ENCODE measurements at places on chromosomes 12 and 14. TPM values are rescaled to one million over a fixed set of nuclear protein-coding genes. Genes with fewer than 3 reads are reported as not detected.

- H3K4me1 ChIP-seq = no peaks in the 10 kb centered on the region
- no peak overlapping the region for H3K4me3 ChIP-seq
- H3K36me3 ChIP-seq = no peaks in the 10 kb centered on the region
- peaks cover 3% of the 10 kb centered on the region for H3K27me3 ChIP-seq
These were observed 10.2 kb upstream of the EDDM3B start for GRCh38 chr14:20757965-20758364.

DNA sequence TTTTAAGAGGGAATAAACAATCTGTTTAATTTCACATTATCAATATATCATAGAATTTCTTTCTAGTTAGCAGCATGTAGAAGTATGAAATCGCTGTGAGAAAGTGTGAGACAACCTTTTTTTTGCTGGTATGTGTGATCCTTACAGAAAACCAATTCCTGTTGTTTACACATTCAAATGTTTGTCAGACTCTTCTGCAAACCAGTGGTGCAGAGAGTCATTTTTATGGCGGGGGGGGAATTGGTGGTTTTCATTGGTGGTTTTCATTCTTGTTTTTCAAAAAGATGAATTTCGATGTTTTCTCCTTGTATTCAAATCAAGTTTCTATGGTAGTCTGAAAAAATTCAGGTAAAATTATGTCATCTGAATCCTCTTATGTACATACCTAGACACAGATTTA is 57.8 kb downstream of the SLC25A21 start:
- no peaks in the 10 kb centered on the region for H3K36me3 ChIP-seq
- H3K4me3 ChIP-seq = no peak overlapping the region
- no peak for DNase-seq
- no peaks in the 10 kb centered on the region for H3K27me3 ChIP-seq
- no peaks in the 10 kb centered on the region for H3K4me1 ChIP-seq

DNA sequence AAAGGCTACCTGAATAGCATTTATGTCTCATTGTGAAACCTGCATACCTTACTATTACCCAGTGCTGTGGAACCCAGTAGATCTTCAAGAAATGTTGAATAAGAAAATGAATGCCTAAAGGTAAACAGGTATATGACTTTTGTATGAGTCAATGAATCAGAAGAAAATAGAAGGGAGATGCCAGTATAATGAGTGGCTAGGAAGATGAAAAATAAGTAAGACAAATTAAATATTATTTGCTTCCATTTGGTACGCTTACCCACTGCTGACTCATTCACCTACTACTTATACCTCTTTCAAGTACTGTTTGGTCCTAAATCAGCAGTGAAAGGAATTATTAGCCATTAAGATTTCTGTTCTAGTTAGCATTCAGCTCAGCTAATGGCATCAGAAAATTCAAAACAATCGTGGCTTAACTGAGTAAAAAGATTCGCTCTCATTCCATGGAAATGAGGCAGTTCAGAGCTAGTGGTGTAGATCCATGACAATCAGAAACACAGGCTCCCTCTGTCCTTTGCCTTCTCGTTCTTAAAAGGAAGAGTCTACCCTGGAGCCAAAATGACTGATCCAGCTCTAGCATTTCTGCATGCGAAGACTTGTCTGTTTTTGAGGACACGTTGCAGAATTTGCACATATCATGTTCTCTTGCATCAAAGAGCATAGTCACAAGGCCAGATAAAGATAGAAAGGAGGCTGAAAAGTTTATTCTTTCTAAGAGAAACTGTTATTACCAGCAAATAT is 705.8 kb upstream of the USP15 start:
- DNase-seq = no peak
- no peaks in the 10 kb centered on the region for H3K36me3 ChIP-seq
- no peak overlapping the region for H3K27ac ChIP-seq
- H3K4me3 ChIP-seq = no peak overlapping the region

DNA sequence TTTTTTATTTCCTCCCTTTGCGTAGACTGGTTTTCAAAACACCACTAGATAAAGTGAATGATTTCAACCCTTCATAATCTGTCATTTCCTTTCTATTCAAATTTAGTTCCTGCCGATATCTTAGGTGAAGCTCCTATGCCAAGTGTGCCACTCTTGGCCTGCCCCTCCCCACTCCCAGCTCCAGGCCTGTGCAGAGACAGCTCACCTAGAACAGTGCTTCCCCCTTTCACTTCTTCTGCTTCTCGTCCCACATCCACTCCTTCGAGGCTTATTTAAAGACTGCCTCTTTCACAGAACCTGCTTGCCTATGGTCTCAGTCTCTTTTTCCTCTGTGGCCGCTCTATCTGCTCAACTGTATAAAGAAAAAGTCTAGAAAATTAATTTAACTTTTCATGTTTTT is 473.8 kb downstream of the RAD51B start:
- H3K4me1 ChIP-seq = peaks cover 38% of the 10 kb centered on the region
- no peaks in the 10 kb centered on the region for H3K36me3 ChIP-seq
- H3K27ac ChIP-seq = peak overlapping the region; percentile 67
- H3K4me3 ChIP-seq = peak overlapping the region; percentile 42
- no peaks in the 10 kb centered on the region for H3K27me3 ChIP-seq

DNA sequence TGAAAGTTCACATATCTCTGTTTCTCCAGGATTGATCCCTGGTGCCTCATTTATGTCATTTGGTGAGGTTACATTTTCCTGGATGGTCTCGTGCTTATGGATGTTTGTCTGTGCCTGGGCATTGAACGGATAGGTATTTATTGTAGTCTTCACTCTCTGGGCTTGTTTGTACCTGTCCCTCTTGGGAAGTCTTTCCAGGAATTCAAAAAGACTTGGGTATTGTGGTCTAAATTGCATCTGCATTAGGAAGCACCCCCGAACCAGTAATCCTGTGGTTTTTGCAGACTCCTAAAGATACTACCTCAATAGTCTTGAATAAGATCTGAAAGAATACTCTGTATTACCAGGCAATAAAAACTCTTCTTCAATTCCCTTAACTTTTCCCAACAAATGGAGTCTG is 720.8 kb downstream of the SLC6A15 start:
- no peaks in the 10 kb centered on the region for H3K4me1 ChIP-seq
- no peaks in the 10 kb centered on the region for H3K36me3 ChIP-seq
- H3K4me3 ChIP-seq = no peak overlapping the region
- no peak overlapping the region for H3K27ac ChIP-seq
- no peak for DNase-seq

DNA sequence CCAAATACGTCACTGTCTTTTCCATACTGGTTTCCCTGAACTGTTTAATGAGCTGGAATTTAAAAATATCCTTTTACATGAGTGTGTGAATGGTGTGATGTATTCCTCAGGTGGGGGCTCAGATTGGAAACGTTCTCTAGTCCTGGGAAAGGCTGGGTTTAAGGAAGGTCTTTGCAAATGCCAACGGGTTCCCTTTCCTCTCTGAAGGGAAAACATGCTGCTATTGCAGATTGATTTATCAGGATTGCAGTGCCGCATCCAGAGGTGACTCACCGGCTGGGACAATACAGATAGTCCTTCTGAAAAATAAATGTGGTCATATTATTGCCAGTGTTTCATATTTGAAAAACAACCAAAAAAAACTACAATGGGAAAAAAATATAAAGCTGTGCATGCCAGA is 193.1 kb upstream of the FLRT2 start:
- no peak overlapping the region for H3K4me3 ChIP-seq
- no peaks in the 10 kb centered on the region for H3K36me3 ChIP-seq
- no peak overlapping the region for H3K27ac ChIP-seq
- no peaks in the 10 kb centered on the region for H3K27me3 ChIP-seq
- no peaks in the 10 kb centered on the region for H3K4me1 ChIP-seq

DNA sequence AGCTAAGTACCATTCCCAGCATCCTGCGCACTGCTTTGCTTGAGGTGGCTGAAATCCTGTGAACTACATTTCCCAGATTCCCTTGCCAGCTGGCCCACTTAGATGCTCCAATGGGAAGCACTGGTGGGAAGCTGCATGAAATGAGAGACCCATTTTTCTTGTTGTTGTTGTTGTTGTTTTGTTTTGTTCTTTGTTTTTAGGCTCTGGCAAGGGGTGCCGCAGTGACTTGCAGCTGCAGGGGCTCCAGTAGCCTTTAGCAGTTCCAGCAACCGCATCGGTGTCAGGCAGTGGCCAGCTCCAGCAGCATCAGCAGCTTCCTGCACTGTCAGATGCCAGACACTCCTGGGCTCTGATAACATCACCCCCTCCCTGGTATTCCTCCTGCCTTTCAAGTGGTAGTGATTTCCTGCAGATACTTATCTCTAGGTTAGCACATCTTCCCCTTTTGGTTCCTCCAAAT is 8.8 kb upstream of the EGLN3 start:
- no peaks in the 10 kb centered on the region for H3K27me3 ChIP-seq
- no peak overlapping the region for H3K4me3 ChIP-seq
- H3K36me3 ChIP-seq = no peaks in the 10 kb centered on the region
- no peaks in the 10 kb centered on the region for H3K4me1 ChIP-seq
- DNase-seq = no peak

DNA sequence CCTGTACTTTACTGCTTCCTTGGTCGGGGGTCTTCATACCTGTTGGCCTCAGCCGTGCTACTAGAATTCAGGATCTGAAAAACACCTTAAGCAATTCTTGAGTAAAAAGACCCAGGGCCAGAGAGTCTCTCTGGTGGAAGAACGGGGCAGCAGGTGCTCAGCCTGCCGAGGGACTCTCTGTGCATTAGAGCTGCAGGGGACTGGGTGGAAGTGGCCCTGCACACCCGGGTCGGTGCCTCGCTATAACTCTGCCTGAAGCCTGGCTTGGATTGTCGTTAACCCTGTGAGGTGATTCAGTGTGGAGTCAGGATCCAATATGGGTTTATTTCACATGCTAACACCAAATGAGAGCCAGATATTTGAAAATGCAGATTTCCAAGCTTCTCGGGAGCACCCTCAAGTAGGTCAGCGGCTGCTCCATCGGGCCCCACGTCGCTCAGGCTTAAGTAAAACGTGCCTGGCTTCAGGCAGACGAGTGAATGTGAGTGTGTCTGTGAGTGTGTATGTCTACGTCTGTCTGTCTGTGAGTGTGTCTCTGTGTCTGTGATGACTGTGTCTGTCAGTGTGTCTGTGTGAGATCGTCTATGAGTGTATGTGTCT is 35.1 kb upstream of the C14orf180 start:
- peaks cover 5% of the 10 kb centered on the region for H3K27me3 ChIP-seq
- H3K4me1 ChIP-seq = no peaks in the 10 kb centered on the region
- no peak overlapping the region for H3K27ac ChIP-seq

DNA sequence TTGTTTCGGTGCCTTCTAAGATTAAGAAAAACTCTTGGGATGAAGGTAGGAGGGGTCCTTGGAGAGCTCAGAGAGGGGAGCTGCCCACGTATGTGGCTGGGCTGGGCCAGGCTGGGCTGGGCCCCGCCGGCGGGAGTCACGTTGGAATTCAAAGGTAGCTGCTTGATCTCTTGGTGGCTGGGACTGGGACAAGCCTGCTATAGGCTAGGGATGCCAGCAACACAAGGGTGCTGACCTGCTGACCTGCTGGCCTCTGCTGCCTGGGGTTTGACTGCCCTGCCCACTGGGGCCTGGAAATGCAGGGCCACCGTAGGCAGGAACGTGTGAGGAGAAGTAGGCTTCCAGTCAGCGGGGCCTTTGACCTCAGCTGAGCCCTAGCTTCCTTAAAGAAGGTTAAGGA is 52.8 kb upstream of the GTF2A1 start:
- DNase-seq = no peak
- H3K4me3 ChIP-seq = no peak overlapping the region
- no peak overlapping the region for H3K27ac ChIP-seq
- no peaks in the 10 kb centered on the region for H3K36me3 ChIP-seq
- H3K4me1 ChIP-seq = no peaks in the 10 kb centered on the region

CCDC197 gene
- not detected for total RNA-seq

DNA sequence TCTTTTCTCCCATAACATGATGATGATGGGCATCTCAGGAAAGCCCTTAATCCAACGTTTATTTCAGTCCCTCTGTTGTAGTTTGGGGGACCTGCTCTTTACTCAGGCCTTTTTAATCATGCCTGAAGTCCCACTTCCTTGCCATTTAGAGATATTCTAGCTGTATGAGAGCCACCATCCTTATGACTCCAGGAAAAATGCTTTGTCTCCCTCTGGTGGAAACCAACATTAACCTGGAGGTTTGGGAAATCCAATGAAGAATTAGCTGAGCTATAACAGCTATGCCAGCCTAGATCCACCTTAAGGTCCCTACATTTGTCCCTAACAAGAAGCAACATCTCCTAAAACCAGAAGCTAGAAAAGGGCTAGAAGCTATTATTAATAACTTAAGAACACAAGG is 1399.1 kb downstream of the LRFN5 start:
- no peak overlapping the region for H3K27ac ChIP-seq
- H3K4me1 ChIP-seq = no peaks in the 10 kb centered on the region
- no peaks in the 10 kb centered on the region for H3K27me3 ChIP-seq
- no peak overlapping the region for H3K4me3 ChIP-seq
- H3K36me3 ChIP-seq = no peaks in the 10 kb centered on the region

GRCh38 chr14:64671591-64671990 is 32.6 kb upstream of the PLEKHG3 start:
- peaks cover 8% of the 10 kb centered on the region for H3K27me3 ChIP-seq
- H3K4me1 ChIP-seq = peaks cover 11% of the 10 kb centered on the region
- H3K27ac ChIP-seq = no peak overlapping the region
- H3K4me3 ChIP-seq = no peak overlapping the region

SLC17A8 gene
- not detected for total RNA-seq

- peaks cover 2% of the 10 kb centered on the region for H3K27me3 ChIP-seq
- DNase-seq = no peak
- no peaks in the 10 kb centered on the region for H3K4me1 ChIP-seq
- H3K4me3 ChIP-seq = no peak overlapping the region
- no peaks in the 10 kb centered on the region for H3K36me3 ChIP-seq
These were observed 66.5 kb upstream of the DACT1 start for GRCh38 chr14:58571256-58571655.

- H3K27me3 ChIP-seq = peaks cover 12% of the 10 kb centered on the region
- H3K4me3 ChIP-seq = no peak overlapping the region
- no peaks in the 10 kb centered on the region for H3K36me3 ChIP-seq
- no peak overlapping the region for H3K27ac ChIP-seq
These were observed 11.9 kb upstream of the BHLHE41 start for GRCh38 chr12:26136688-26137087.

DNA sequence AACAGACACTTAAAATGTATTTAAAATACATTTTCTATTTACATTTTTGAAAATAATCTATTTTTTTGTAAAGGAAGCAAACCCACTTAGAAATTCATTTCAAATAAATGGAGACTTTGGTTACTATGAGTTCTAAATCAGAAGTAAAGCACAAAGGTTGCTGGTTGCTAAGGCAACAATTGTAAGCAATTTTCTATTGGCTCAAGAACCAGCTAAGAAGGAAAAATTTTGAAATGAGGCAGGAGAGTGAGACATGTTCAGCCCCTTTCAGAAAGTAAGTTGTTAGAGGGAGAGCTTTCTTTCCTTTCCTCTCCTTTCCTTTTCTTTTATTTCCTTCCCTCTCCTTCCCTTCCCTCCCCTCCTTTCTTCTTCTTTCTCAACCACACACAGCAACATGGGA is 80.7 kb downstream of the PRMT8 start:
- H3K4me3 ChIP-seq = no peak overlapping the region
- H3K27me3 ChIP-seq = peaks cover 2% of the 10 kb centered on the region
- no peak for DNase-seq
- no peak overlapping the region for H3K27ac ChIP-seq
- H3K4me1 ChIP-seq = no peaks in the 10 kb centered on the region

DNA sequence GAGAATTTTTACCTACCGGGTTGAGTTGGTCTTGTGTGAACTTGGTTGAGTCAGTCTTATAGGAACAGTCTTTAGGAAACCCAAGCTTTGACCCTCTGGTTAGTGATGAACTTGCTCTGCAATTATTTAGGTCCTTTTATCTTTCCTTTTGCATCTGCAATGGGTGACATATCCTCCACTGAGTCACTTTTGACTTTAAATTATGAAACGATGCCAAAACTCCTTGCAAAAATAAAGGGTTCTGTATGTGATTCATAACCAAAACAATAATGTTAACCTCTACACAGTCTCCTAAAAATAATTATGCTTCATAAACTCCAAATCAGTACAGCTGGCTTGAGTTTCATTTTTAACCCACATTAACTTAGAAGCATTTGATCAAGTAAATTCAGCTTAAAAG is 979.4 kb downstream of the GALC start:
- no peaks in the 10 kb centered on the region for H3K27me3 ChIP-seq
- DNase-seq = no peak
- H3K27ac ChIP-seq = no peak overlapping the region
- H3K4me1 ChIP-seq = no peaks in the 10 kb centered on the region
- no peak overlapping the region for H3K4me3 ChIP-seq

Measured in CD4-positive, CD25-positive, alpha-beta regulatory T cell (primary cell).